Activated CD4-positive, alpha-beta T cell treated with anti-CD3 and anti-CD28 coated beads for 24 hours (primary cell): ENCODE measurements at places on chromosomes 4 and X.

GRCh38 chr4:139743027-139743426 is 77.4 kb downstream of the MGST2 start:
- DNase-seq, result no peak

- DNase-seq, result no peak
Observed at GRCh38 chr4:128320656-128321055, 33.0 kb upstream of the PGRMC2 start.

- DNase-seq, result no peak
Observed at GRCh38 chr4:156941940-156942548, 29.6 kb downstream of the PDGFC start.

GRCh38 chrX:71215338-71215912 is 7.6 kb upstream of the GJB1 start:
- DNase-seq, result no peak

GRCh38 chr4:157222771-157223160 is 2.2 kb downstream of the GRIA2 start:
- DNase-seq, result no peak

DNA sequence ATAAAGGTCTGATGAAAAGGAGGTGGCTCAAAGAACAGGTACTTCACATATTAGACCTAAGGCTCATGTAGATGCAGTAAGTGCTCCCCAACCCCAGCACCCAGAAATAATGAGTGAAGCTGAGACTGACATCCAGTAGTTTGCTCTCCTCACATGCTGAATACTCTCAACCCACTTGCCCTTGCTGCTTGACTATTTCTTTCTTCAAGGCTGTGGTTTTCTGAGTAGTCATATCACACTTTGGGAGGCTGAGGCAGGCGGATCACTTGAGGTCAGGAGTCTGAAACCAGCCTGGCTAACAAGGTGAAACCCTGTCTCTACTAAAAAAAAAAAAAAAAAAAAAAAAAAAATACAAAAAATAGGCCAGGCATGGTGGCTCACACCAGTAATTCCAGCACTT is 51.5 kb upstream of the PRPS1 start:
- DNase-seq, result no peak

- no peak for DNase-seq
Observed at GRCh38 chr4:60744767-60745166, 455.4 kb upstream of the ADGRL3 start.

DNA sequence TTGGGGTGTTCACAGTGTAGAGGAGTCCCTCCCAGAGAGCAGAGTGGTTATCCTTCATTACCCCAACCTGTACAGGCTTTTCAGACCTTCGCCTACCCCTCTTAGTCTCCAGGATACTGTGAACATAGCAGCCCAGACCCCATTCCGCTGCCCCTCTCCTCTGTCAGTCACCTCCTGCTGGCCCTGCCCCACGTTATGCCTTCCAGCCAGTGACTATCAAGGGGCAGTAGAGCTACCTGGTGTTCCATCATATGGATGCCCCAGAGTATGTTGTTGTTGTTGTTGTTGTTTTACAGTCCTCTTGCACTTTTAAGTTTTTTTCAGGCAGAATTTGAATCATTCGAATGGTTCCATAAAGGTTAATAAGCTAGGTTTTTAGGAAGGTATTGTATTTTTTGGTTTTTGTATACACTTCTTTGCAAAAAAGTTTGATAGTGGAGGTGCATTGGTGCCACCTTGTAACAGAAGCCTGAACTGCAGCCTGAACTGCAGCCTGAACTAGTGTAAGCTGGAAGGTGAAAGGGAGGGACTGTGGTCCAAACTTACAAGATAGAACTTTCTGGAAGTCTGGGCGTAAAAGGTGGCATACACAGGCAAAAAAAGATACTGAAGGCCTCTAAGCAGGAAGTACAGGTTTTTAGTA is 101.4 kb upstream of the RAB40AL start:
- DNase-seq, result no peak

DNA sequence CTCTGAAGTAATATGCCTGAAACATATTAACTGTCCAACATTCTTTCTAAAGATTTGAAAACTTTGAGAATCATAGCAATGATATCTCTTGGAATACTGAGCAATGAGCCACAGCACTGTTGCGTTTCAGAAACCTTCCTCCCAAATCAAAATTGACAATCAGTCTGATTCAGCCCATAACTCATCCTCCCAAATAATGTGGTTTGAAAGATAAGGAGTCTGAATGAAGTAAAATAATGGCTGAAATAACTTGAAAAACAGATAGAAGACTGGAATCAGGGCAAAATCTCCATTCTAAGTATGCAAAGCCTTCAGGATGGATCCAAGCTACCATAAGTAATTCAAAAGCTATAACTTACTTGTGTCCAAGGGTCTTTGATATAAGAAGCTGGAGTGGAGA is 98.6 kb upstream of the PLS3 start:
- DNase-seq, result no peak

- no peak for DNase-seq
Observed at GRCh38 chr4:53130896-53131561, 234.8 kb downstream of the SCFD2 start.

- no peak for DNase-seq
Observed at GRCh38 chr4:43071069-43071468, 178.6 kb downstream of the GRXCR1 start.

- DNase-seq, result no peak
Observed at GRCh38 chrX:38669428-38669827, 108.1 kb downstream of the TSPAN7 start.

GRCh38 chrX:155434906-155435743 is 23.3 kb downstream of the F8A3 start:
- DNase-seq, result no peak

- no peak for DNase-seq
Observed at GRCh38 chr4:27123123-27123768, 262.6 kb downstream of the STIM2 start.

GRCh38 chrX:149453906-149454822 is 50.9 kb downstream of the IDS start:
- no peak for DNase-seq

- no peak for DNase-seq
Observed at GRCh38 chr4:128868758-128869157, 59.3 kb downstream of the JADE1 start.

- no peak for DNase-seq
Observed at GRCh38 chrX:38341442-38341841, 11.0 kb upstream of the OTC start.

- DNase-seq, result no peak
Observed at GRCh38 chr4:169070895-169071218, 60.8 kb upstream of the CBR4 start.

DNA sequence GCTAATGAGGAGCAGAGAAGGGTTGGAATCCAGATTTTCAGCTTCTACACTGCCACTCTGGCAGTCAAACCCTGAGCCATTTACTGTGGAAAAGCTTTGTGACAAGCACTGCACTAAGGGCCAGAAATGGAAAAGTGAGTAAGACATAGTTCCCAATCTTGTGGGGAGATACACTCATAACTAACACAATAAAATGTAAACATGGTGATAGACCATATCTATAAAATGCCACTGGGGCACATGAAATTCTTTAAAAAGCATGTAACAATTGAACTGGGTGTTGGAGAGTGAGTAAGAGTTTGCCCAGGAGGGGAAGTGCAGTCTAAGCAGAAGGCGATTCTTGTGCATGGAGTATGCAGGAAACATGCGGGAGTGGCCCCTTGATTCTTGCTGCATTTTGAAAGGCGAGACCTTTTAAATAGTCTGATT is 32.0 kb upstream of the ANXA5 start:
- no peak for DNase-seq

- no peak for DNase-seq
Observed at GRCh38 chr4:1472148-1472797, 66.0 kb upstream of the NKX1-1 start.

DNA sequence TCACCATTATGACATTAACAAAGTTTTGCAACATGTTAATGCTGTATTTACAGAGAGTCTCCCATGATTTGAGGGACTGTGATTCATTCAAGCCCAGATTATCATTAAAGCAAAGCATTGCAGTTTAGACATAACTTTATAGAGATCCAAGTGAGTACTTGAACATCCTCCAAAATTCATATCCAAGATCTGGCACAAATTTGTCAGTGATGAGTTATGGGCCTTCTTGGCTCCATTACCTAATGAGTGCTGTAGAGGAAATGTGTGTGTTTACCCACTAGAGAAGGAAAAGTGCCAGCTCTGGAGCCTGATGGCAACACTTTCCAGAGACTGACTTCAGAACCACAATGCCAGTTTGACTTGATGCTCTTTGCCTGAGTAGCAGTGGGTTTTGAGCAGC is 432.3 kb downstream of the GALNTL6 start:
- DNase-seq, result no peak

GRCh38 chr4:147629783-147630730 is 12.9 kb downstream of the TMEM184C start:
- no peak for DNase-seq

DNA sequence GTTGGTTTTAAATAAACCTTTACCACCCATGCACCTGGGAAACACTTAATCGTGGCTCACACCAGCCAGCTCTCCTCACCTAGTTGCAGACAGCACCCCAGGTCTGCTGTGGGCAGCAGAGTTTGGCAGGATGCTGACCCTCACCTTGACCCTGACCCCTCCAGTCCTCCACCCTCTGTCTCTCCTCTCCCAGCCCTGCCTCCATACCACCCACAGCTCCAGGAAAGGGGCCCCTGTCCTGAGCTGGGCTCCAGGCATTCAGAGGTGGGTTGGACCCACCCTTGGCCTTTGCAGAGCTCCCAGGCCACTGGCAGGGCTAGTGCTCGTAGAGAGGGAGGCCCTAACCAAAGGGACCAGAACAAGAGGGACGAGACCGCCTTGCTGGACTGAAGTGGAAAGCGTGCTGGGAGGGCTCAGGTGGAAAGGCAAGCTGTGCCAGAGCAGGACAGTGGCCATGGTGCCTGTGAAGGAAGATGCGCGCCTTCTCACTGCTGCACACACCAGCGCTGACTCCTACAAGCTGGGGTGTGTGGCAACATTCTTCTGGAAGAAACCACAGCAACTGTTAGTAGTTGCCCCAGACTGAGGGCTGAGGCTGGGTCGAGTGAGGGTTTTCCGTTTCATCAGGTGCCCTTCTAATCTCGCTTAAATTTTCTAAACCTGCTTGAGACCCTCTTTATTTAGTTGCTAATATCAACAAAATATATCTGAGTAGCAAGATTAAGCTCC is 10.7 kb upstream of the S100P start:
- no peak for DNase-seq

DNA sequence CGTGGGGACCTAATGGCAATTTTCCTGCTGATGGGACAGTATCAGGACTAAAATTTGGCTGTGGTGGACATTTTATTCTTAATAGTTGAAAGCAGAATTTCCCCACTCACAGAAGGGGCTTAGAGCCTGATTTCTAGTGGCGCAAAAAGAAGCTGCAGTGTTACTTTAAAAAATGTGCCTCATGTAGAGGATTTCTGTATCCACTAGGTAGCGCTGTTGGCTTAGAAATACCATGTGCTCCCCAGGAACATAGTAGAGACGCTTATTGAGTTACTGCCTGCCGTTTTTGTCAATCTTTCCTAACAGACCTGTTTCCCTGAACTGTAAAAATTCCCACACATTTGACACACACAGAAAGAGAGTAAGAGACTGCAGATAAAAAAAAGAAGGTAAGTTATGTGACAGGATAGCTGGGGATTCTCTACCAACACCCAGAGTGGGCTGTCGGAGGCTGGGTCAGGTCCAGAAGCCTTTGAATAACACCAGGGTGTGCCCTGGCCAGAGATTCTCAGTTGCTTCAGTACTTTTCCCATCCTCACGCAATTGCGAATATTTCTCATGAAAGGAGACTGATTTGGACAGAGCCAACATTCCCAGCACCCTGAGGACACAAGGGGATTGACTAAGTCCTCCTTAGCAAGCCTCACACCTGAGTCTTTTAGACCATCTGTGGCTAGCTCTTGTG is 88.4 kb downstream of the ZXDA start:
- DNase-seq, result peak; percentile 13

- no peak for DNase-seq
Observed at GRCh38 chrX:124328765-124329164, 3.7 kb upstream of the TEX13D start.

- DNase-seq, result no peak
Observed at GRCh38 chr4:38368613-38369012, 295.4 kb upstream of the KLF3 start.

DNA sequence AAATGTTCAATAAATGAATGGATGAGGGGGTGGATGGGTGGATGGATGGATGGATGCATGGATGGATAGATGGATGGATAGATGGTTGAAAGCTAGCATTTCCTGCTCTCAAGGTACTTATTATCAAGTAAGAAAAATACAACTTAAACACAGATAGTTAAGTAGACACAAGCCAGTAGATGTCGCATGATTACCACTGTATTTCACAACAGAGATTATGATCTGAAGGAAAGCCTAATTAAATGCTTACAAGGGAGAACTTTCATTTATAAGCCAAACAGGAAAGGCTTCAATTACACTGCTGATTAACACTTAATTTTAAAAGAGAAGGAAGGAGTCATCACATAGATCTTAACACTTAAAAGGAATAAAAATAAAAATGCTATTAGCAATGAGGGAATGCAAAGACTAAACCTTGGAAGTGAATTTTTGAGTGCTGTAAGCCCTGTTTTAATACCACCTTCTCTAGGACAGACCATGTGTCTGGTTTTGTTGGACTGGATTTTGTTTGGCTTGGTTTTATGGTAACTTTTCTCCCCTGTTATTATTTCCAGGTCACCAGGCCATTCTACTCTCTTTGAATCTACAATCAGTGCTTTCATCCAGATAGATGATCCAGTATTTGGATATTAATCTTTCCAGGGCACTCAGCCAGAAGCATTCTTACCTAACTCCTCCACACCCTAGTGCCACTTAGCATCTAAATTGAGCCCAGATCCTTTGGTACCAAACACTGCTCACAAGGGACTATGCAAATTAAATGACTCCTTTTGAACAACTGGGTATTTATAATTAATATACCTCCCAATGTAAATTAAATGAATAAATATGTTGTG is 75.5 kb upstream of the SLC39A8 start:
- DNase-seq, result no peak

- no peak for DNase-seq
Observed at GRCh38 chrX:69158166-69158980, 6.9 kb downstream of the PJA1 start.
